ENCODE measurements at places on chromosomes 1 and 21.

DNA sequence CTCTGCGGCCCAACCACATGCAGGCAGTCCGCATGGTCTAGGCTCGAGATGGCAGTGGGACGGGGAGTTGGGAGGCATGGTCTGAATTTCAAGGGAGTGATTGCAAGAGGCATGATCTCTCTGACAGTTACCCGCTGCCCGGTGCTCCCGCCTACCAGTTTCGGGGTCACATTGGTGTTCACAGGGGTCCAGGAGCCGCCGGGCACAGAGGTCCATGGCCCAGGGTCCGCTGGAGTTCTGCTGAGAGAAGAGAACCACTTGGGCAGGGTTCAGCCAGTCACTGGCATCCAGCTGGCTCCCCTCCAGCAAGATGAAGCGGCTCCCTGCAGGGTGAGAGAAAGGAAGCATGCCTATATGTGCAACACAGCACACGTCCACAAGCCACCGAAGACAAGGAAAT is 141.3 kb downstream of the ASTN1 start:
- DNase-seq: no peak

DNA sequence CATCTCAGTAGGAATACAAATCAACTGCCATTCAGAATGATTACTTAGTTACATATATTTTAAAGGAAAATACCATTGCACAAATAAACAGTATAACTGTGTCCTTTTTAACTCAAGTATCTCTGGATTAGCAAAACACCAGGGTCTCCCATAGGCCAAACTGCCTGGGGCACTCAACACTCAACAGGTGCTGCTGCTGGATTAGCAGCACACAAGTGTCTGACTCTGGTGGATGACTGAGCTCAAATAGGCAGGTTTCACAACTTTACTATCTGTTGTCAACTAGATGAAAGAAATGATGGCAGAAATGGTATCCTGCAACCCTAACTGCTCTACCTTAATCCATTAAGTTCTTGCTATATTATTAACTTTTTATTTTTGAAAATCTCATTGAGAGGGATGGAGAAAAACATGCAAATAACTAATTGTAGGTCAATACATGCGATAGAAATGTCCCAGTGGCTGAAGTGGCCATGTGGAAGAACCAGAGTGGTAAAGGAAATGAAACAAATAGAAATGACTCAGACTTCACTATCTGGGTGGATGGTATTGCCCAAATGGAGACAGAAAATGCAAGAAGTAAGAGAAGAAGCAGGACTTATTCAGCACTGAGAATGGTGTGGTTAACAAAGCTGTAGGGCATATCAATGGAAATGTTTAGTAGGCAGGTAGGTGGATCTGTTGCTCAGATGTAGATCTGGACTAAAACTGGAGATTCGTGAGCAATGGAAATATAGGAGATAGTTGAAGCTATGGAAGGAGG is 90.8 kb upstream of the CCDC190 start:
- no peak for DNase-seq

DNA sequence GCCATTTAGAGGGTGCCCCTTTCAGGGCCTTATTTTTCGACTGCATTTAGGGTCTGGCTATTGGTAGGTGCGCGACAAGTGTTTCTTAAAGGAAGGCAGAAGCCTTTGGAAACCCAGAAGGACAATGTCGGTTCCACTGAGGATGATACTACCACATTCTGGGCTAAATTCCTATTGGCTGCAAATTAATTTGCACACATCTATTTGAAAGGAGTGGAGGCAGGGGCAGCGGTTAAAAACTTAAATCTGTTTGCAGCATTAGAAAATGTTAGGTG is 1.1 kb downstream of the PATJ start:
- no peak for DNase-seq

GRCh38 chr1:218301217-218301616 is 16.1 kb downstream of the RRP15 start:
- no peak for DNase-seq

GRCh38 chr21:34351786-34352241 is 12.0 kb upstream of the KCNE2 start:
- no peak for DNase-seq
